ENCODE measurements at places on chromosomes 7 and 10.

- no peak for DNase-seq
Observed at GRCh38 chr7:16875861-16876260, 5.9 kb downstream of the AGR3 start.

DNA sequence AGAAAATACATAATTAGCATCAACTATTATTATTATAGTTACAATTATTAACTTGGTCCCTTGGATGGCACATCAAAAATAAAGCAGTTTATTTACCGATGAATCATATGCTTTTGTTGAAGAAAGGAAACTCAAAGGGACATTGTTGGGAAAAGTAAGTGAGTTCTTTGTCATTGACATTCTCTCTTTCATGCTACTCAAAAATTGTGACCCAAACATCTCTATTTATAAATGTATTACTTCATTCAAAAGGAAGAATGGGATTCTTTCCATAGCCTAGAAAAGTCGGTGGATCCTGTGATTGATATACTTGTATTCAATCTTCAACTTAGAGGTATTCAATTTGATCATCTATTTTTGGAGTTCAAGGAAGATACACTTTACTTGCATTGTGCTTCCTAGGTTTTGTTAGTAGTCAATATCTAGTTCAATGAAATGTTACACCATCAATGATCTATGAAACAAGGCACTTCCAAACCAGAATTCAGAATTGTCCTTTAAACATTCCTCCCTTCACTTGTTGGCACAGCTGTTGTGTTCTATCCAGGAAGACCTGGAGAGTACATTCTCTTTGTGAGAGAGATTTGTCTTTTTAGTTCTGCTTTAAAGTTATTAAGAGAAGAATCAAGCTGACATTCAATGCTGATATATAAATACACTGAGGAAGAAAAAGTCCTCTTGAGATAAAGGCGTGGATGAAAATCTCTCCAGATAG is 235.2 kb downstream of the TMEM26 start:
- no peak for DNase-seq

GRCh38 chr7:50696810-50697582 is 85.7 kb downstream of the GRB10 start:
- peak; percentile 2 for DNase-seq

DNA sequence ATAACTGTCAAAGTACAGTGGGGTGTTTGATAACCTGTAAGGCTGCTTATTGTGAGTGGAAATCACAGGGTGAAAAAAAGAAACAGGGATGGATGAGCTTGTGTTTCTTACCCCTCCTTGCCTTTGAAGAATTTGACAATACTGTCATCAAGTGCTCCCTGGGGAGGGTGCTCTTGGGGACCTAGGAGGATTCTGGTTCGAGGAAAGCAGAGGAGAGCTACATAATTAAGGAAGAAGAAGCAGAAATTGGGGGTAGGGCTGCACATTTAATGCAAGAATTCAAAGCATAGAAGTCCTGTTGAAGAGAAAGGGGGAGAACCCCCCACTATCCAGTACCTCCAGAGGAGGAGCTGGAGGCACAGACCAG is 208.1 kb upstream of the PHYHIPL start:
- DNase-seq: no peak

DNA sequence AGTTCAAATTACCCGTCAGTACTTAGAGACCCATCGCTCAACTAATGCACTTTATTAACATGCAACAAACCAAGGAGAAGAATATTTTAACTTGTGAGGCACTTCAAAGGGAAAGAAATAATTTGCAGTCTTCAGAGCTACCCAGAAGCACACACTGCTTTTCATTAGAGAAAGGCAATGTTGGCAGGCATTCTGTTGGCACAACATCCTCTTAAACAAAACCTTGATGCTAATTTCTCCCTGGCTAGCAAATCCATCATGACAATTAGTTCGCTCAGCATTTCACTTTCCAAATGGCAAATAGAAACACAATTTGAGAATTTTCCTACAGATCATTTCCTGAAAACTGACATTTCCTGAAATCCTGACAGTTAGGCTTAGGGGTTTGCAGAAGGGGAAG is 155.6 kb upstream of the FAM13C start:
- no peak for DNase-seq

DNA sequence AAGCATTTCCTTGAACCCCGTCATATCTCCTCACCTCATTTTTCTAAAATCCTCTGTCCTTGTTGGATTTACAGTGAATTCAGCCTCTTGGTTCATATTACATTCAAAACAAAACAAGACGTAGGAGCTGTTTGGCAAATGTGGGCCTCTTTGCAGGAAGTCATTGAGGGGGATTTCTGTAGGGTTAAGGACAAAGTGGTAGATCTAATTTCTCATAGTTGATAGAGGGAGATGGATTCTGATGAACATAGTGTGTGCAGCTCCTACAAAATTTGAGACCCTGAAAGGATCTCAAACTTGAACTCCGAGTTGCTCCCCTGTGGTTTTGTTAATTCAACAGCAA is 682 bp downstream of the TBXAS1 start:
- DNase-seq: no peak

DNA sequence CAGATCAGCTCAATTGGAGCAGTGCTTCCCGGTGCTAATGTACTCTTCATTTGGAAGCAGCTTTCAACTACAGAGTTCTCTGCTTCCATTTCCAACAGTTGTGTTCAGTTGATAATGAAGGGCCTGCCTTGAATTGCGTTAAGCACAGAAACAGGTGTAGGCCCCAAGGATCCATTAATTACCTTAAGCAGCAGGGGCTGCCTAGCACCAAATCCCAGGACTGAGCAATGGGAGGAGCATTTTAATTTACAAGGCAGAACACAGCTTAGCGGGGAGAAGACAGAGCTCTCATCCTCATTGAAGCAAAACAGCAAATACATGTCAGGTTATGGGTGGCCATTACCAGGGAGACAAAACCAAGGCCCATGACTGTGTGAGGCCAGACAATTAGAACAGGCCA is 349.6 kb downstream of the TFEC start:
- DNase-seq: no peak

GRCh38 chr7:85111761-85112160 is 75.1 kb downstream of the SEMA3D start:
- DNase-seq: no peak

Data from stimulated activated CD4-positive, alpha-beta T cell treated with anti-CD3 and anti-CD28 coated beads, Interleukin-1b, Interleukin-23, amount 100 ng/mL, for 4 hours (primary cell).